ENCODE measurements at places on chromosomes 2 and 18.

DNA sequence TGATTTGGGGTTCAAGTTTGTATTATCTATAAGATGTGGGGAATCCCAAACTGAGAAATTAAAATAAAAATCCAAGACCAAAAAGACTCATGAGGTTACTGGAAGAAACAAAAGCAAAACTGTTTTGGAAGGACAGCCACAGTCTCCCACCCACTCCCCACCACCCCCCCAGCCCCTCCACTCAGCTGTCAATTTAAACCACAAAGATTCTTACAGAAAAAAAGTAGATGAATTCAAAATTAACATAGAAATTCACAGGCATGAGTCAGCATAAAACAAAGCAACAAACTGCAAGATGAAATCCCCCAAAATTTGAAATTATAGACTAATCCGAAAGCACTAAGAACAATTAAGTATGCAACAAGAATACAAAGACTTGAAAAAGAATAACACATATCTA lies 12.1 kb downstream of the MAP4K3 start:
- DNase-seq, result no peak

DNA sequence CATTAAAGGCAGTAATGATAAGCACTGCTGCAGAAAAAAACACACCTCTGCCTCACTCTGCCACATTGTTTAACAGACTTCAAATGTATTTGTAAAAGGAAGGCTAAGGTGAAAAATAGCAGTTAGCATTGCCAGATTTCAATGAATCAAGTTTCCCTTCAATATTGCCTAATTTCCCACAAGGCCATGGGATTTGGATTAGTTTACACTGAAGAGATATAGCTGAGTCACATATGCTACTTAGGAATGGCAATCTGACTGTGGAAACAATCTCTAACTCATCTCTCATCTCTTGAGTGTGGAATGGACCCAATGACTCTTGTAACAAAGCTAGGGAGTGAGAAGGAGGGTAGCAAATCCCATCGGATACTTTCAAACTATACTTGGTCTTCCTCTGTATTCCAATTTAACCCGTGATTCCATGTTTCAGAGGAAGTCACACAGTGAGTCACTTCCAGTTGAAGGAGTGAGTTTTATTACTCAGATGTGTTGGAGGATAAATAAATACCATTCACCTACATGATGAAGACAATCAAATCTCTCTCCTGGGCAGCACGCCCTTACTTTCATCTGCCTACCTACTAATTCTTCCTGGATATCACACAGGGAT lies 5.1 kb downstream of the B4GALT6 start:
- DNase-seq, result no peak

DNA sequence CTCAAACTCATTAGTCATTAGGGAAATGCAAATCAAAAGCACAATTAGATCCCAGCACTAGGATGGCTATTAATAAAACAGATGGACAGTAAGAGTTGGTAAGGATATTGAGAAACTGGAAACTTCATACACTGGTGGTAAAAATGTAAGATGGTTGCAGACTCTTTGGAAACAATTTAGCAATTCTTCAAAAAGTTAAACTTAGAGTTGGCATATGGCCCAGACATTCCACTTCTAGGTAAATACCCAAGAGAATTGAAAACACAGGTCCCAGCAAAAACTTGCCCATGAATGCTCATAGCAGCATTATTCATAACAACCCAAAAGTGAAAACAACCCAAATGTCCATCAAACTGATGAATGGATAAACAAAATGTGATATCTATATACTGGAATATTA lies 84.9 kb upstream of the ZFP36L2 start:
- DNase-seq, result peak; percentile 21

DNA sequence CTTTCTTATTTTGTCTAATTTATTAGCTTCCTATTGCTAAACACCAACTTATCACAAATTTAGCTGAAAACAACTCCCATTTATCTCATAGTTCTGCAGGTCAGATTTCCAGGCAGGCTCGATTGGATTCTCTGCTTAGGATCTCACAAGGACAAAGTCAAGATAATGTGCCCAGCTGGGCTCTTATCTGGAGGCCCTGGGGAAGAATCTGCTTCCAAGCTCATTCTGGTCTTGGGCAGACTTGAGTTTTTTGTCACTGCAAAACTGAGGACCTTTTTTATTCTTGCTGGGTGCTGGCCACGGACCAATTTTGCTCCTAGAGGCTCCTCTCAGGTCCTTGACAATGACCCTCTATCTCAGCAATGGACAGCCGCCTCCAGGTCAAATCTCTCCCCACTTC lies 215.5 kb downstream of the TRIB2 start:
- no peak for DNase-seq

DNA sequence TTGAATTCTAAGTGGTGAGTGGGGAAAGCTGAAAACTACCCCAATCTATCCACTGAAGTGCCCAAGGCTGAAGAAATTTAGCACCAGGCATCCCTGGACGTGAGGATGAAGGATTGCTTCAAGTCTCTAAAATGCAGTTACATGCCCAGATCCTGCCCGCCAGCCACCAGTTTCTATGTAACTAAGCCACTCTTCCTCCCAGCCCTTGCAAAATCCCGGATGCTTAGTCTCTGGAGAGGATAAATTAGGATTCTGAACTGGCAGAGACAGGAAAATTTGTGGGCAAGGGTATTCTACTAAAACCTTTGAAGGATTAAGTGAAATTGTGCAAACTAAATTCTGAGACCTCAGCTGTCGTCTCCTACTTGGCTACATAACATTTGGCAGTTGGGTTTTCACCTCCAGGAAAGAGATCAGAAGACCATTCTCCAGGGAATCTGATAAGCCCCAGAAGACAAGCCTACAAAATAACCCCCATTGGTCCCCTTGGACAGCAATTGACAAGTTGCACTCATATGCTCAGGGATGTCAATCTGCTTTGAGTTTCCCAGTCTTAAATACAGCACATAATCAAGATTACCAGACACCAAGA lies 93.9 kb upstream of the CD226 start:
- no peak for DNase-seq

DNA sequence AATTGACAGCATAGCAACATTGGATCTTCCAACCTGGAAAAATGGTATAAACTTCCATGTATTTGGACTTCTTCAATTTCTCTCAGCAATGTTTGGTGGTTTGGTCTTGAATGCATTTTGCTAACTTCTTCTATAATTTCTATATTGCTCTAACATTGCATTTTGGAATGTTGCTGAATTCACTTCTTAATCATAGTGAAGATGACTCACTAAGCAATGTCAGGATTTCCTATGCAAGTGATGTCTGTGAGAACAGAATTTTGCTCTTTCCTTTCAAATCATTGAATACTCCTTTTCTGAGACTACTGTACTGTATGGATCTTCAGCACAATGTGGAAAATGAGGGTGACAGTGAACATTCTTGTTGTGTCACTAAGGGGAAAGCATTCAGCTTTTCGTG lies 28.9 kb upstream of the CDH19 start:
- DNase-seq, result no peak

DNA sequence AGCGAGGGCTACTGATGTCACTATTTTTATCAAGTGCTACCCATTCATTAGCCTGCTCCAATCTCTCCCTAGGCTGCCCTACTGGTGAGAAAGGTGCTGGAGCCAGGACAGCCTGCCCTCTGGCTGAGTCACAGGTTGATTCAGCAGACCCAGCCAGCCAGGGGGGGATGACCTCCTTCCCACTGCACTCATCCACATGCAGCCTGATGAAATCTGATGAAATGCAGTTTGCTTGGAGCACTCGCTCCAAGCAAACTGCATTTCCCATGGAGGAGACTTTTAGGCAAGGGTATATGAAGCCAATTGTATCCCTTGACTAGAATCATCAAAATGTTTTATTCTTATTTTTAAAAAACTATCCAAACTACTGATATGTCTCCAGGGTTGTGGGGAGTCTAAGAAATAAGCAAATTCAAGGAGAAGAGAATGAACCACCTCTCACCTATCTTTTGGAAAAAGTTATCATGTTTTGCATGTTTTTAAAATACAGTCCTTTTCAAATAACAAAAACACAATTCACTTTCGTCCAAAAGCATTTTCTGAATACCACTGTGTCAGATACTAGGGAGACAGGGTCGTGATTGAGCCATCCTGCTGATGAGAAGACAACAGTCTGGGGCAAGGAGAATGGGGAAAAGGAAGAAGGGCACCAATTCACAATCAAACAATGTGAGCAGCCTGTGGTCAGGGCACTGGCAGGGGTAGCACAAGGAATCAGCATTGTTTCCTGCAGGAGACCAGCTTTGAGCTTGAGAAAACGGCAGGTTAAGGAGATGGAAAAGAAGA lies 128.3 kb downstream of the AFF3 start:
- no peak for DNase-seq

GRCh38 chr18:65610939-65611338 lies 139.9 kb upstream of the CDH7 start:
- DNase-seq, result no peak

GRCh38 chr2:36362291-36362690 lies 6.7 kb downstream of the CRIM1 start:
- peak; percentile 77 for DNase-seq

- DNase-seq, result no peak
These were observed 38.8 kb downstream of the NCKAP1 start for GRCh38 chr2:182999348-183000028.

DNA sequence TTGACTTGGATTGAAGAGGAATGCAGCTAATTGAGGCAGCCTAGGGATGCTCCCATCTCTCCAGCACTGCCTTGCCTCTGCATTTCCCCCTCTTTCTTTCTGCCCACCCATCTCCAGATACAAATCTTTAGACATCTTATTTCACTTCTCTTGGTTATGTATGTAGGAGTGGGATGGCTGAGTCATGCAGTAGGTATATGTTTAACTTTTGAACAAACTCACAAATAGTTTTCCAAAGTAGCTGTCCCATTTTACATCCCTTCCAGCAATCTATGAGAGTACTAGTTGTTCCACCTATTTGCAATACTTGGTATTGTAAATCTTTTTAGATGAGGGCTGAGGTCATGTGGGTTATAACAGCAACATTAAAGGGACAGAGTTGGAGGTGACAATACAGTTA lies 329.9 kb downstream of the DYSF start:
- peak; percentile 74 for DNase-seq

DNA sequence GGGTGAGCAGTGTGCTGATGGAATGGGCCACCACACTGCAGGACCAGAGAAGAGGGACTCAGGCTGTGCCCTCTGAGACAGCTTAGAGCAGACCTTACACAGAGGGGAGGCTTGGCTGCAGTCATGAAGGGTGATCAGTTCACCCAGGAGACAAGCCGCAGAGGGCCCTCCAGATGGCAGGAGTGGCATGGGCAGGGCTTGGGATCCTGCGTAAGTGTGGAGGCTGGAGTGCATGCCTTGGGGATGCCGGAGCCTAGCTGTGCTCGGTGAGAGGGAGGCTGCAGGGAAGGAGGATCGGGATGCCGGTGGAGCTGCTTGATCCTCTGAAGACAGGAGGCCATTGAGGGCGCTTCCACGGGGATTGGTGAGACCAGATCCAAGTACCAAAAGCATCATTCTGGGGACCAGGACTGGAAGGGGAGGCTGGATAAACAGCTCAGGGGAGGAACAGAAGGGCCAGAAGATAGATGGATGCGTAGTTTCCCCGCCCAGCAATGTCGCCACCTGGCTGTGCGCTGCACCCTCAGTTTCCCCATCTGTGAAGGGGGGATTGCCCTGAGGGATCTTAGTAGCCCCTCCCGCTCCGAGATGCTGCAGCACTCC lies 163.4 kb downstream of the INHBB start:
- no peak for DNase-seq

DNA sequence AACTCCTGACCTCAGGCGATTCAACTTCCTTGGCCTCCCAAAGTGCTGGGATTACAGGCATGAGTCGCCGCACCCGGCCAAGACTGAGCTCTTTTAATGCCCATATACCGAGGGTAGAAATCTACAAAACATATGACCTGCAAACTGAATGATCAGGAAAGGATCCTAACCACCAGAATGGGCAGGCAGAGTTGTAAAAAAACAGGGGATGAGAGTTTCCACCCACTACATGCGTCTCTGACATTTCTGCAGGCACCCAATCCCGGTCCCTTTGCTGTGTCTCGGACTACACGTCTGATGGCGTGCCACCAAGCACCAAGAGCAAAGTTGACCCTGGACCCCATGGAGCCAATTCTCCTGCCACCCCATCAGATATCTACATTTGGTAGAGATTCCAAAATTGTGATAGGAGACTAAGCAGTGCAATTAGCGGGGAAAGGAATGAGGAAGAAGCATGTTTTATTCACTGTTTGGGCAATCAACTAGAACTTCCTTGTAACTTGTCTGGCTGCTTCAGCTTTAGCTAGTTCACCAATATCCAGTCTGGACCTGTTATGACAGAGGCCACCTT lies 74.1 kb downstream of the ATP8B1 start:
- peak; percentile 94 for DNase-seq

DNA sequence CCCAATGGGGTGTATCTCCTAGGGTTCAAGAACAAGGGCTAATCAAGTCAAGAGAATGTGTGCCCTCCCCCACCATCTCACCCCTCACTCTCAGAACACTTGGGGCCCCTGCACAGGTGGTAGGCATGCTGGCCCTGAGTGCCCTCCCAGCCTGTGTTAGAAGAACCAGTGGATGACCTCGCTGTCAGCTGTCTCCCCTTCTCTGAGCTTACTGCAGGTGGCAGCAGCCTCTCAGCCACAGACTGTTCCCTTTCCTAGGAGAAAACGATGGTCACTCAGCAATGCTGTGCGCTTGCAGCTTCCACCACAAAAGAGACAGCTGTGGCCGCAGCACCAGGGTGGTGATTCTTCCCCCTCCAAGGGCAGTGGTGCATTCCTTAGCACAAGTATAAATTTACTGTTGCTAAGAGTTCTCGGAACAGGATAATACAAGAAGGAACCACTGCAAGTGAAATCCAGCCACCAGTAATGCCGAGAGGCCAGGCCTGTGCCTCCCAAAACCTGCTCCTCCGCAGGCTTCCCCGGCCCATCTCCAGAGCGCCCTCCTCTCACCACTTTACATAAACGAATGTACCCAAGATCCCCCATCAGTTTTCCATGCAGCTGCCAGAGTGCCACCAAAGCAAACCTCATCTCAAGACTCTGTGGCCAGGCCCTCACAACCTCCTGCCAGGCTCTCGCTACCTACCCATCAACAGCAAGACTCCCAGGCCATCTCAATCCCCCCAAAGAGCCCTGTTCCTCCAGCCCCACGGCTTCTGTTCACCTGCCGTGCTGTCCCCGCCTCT lies 935 bp upstream of the RAMP1 start:
- DNase-seq, result peak; percentile 88

DNA sequence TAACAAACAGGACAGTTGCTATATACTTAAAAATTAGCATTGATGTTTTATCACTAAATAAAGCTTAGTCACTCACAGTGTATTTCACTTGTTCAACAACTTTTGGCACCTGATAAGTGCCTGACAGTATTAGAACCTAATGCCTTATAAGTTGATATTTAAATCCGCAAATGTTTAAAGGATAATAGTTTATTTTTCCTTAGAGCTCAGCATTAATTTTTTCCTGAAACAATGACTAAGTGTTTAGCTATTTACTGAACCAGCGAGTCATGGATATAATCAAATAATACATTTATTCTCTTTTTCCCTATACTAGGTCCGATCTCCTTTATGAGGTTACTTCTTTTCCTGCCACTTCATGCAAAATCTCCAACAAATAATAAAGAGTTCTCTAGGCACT lies 146.0 kb upstream of the PGAP1 start:
- DNase-seq, result no peak

- DNase-seq, result no peak
These were observed 55.9 kb downstream of the ALK start for GRCh38 chr2:29865512-29865911.

GRCh38 chr18:55634545-55634944 lies 46.6 kb upstream of the TCF4 start:
- DNase-seq, result peak; percentile 62

GRCh38 chr2:180677200-180677599 lies 303.2 kb upstream of the UBE2E3 start:
- no peak for DNase-seq

- no peak for DNase-seq
These were observed 272.0 kb downstream of the TGIF1 start for GRCh38 chr18:3721771-3722648.
